ENCODE measurements at places on chromosomes 6 and 20.

DNA sequence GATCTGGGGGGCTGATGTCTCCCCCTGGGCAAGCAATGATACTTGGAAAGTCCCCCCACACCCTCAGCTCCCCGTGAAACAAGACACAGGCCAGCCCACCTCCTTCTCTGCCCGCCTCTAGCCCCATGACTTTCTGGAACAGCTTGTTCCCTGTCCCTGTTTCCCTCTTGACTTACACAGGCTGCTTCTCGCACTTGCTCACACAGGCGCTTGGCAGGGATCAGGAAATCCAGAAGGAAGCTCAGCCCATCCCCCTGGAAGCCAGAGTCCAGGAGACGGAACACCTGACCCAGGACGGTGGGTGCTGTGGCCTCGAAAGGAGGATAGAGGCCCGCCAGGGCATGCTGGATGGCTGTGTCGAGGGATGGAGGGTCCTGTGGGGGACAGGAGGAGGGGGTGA, 14.8 kb downstream of the KIAA1755 start:
- no peak for DNase-seq

DNA sequence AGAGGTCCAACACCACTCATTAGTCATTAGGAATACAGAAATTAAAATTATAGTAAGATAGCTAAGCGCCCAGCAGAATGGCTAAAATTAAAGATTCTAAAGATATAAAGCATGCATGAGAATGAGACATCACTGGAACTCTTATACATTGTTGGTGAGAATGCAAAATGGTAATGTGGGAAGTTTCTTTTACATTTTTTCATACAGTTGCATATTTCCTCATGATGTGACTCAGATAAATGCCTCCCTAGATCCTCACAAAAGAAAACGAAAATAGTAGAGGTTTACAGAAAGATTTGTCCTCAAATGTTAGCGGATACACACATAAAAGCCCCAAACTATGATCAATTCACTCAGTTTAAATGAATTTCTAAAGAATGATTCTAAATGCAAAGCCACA, 633.7 kb upstream of the GJE1 start:
- DNase-seq: no peak

DNA sequence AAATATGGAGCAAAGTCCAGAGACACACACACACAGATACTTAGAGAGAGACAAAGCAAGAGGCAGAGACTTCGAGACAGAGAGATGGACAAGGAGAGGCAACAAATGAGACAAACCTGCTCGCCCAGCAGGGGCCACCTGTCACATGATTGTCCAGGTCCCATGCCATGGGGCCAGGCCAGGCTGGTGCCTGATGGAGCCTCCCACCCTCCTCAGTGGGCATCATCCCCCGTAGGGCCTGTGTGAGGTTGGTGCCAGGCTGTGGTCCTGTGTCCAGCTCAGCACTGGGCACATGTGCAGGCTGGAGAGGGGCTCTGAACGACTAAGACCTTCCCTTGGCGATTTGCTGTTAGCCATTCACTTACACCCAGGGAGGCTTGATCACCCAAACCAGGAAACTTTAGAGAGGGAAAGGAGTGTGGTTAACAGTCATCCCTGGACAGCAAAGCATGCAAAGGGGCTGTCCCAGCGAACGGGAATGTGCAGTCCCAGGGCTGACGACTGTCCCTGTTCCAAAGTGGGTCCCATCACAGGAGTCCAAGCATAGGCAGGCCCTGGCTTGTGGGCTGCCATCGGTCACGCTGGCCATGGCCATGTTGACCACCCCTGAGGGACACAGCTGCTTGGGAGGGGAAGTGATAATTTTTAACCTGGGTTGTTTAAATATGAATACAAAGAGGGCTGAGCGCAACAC, 38.4 kb upstream of the PHACTR3 start:
- no peak for DNase-seq

DNA sequence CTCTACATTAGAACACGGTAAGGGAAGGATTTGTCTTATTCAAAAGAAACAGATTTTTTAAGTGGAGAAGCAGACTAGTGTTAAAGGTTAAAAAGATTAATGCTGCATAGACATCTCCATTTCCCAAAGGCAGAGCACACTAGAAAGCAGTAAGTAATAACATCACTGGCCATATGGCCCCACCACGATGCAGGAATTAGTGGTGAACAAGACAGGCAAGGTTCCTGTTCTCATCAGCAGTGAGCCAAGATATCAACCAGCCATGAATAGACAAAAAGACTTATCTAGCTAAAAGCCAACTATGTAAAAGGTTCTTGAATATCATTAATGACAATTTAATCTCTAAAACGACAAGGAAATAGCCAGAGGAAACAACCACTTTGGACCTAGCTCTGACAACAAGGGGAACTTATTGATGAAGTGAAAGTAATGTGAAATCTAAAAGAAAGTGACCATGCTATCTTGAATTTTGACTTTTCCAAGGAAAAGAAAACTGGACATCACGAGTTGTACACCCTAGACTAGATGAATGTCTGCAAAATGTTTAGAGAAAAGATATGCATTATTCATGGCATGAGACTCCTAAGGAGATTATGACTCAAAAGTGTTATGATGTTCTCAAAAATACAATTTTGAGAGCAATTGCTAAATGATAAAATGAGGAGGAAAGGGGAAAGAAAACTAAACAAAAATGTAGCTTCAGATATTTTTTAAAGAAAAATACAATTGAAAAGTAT, 157.9 kb upstream of the STXBP5 start:
- no peak for DNase-seq

DNA sequence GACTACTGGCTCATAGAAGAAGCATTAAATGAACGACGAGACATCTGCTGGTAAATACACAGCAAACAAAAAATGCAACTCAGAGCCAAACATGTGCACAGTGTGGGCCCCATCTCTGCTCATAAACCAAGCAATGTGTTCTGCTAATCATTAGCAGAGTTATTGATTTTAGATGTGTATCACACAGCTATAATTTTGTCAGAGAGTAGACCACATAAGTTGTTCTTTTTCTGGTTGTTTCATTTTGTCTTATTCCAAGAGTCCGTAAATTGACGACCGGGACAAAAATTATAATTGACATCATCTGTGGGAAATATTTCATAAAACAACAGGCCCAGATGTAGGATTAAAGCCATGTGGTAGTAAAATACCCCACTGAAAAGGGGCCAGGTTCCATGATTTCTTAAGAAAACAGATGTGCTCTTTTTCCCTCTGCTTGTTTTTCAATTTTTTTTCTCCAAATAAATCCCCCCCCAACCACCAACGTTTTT, 423.6 kb downstream of the HAO1 start:
- DNase-seq: no peak

GRCh38 chr6:37007340-37008043, 2.0 kb downstream of the FGD2 start:
- no peak for DNase-seq

- DNase-seq: no peak
Observed at GRCh38 chr6:151147118-151147832, 92.5 kb upstream of the AKAP12 start.

GRCh38 chr20:62548471-62548870, 72.7 kb upstream of the GATA5 start:
- no peak for DNase-seq
